ENCODE measurements at places on chromosomes 1 and 21.

DNA sequence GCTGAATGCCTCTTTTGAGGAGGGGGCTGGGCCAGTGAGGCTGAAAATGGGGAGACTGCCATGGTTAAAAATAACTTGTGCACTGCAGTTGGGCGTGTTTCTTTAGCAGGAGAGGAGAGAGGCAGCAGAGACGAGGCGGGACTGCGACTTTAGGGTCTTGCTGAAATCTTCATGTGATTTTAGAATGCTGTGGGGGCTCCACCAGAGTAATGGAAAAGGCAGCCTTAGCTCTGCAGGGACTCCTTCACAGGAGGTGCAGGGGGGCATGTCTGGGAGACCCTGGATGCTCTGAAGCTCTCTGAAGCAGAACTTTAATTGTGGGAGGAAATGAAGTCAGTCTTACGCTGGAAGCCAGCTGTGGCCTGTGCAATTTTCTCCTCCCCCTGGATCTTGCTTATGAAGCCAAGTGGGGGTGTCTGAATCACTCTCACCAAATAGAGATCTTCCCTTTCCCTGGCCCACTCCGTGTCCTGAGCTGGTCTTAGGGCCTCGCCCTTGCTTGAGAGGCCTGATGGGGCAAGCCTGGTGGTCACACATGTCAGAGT, 60.8 kb downstream of the NDUFS5 start:
- DNase-seq, result peak; percentile 59

- no peak for DNase-seq
Observed at GRCh38 chr1:54962612-54963395, 17.6 kb upstream of the TMEM61 start.

DNA sequence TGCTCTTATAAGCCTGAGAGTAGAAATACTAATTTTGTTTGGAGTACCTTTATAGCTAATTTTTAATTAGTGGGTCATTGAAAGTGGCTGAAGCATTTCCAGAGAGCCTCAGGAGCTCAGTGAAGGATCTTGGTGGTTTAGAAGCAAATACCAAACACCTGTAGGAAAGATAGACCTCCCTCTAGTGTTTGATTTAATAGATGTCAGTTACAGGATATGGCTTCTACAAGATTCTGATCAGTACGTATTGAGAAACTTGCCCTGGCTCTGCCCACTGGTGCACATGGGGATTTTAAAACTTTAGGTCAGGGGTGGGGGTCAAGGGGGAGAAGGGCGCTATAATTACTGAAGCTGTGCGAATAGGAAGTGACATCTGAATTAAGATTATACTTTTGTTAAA, 122.2 kb downstream of the POU2F1 start:
- DNase-seq, result no peak

DNA sequence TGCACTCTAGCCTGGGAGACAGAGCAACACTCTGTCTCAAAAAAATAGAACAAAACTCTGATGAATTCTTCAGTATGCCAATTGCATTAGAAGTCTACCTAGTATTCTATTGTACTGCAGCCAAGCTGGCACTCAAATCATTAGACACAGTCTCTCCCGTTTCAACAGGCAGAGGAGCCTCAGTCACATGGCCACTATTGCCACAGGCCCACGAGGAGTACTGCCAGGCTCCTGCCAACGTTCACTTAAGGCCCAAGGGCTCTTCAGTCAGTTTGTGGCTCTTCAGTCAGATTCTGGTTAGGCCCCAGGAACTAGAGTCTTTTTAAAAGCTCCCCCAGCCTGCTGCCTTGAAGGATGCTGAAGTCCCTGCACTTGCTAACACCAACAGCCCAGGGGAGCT, 73.4 kb downstream of the SH3BGR start:
- DNase-seq, result no peak

DNA sequence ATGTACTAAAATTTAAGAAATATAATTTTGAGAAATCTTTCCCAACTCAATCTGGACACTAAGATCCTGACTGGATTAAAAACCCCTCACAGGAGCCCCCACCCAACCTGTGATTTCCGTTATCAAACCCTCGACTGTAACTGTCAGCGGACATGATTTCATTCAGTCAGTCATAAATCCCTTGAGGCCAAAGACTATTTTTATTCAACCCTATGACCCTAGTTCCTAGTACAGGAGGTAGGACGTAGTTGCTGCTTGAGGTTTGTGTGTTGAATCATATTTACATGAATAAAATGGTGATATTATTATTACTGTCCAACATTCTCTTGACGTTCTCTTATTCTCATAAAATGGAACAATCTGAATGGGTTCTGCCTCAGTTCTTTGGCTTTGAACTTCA, 73.1 kb upstream of the DYNLT5 start:
- no peak for DNase-seq

DNA sequence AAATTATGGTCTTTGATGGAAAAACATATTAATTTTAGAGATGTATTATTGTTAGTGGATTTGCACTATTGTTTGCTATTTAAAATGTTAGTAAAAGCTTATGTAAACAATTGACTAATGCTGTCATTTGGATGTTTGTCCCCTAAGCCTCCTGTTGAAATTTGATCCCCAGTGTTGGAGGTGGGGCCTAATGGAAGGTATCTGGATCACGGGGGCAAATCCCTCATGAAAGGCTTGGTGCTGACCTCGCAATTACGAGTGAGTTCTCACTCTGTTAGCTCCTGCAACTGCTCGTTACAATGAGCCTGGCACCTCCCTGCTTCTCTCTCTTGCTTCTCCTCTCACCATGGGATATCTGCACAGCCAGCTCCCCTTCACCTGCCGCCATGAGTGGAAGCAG, 14.3 kb downstream of the TMEM35B start:
- no peak for DNase-seq

DNA sequence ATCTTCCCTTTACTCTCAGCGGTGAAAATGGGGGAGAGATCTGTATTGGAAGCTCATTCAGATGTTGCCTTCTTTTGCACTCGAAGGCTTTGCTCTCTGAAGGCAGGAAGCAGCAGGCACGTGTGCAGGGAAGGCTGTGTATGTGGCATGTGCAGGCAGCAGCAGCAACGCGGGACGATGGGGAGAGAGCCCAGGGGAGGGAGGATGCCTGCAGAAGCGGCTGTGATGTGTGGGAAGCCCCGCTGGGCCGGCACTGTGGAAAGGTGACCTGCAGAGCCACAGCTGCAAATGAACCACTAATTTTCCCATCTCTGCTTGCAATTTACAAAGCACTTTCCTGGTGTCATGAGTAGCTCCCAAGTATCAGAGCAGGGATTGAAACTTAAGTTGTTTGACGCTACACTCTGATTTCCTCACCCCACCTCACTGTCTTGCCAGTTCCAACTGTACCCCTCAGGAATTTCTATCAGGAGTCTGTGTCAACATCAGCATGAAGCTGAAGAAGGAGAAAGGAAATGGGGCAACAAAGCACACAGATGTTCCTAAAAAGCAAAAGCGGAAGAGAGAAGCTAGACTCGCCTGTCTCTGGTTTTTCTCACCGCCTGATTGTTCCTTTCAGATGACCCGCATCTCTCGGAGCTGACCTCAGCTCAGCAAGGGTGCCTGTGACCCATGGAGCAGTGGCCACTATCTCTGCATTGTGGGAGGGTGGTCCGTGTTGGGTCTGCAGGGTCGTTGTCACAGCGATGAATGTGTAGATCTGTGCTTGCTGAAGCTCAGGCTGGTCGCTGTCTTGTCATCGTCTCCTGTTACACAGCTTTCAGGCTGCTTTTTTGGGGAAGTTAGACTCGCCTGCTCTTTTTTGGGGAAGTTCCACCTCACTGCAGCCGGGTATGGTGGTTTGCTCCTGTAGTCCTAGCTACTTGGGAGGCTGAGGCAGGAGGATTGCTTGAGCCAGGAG, 156.1 kb downstream of the KIF26B start:
- peak; percentile 13 for DNase-seq

DNA sequence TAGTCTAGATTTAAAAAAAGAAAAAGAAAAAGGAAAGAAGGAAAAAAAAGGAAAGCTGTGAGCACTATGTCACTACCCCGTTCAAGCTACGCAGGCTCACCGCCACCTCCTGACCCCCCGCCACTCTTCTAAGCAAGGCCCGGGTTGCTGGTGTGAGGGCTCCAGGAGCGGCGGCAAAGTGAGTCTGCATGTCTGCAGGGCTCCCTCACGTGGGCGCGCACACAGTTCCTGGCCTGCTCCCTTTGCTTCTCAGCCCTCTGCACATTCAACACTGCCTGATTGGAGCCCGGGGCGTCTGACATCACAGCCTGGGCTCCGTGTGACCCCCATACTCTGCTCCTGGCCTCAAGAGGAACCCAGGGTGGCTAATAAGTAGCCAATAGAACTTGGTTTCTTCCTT, 81.4 kb upstream of the TLR5 start:
- no peak for DNase-seq

DNA sequence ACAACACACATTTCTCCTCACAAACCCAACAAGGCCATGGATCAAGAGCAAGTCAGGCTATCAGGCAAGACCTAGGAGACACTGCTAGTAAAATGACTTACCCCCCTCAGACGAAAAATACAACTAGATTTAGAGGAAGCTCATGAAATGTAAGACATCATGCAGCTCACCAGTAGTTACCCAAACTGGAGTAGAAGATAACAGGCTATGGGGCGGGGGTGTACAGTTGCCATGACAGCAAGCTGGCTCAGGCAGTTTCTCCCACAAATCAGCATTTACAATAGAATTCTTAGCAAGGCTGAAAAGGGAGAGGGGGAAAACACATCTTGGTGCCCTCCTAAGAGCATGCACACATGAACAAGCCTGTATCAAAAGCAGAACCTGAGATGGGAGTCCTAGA, 13.9 kb downstream of the TPM3 start:
- DNase-seq, result no peak

All from EH (cell line).